ENCODE measurements at places on chromosomes 1 and 21. TPM values are rescaled to one million over a fixed set of nuclear protein-coding genes. Genes with fewer than 3 reads are reported as not detected.

TEDDM1 gene
- polyA plus RNA-seq = 0.11 TPM

RAD54L gene
- polyA plus RNA-seq = 5.5 TPM

LRRC38 gene
- polyA plus RNA-seq = 42.3 TPM

MTF2 gene
- 23.5 TPM for polyA plus RNA-seq

UBASH3A gene
- polyA plus RNA-seq = 0.11 TPM

S100A7 gene
- polyA plus RNA-seq = not detected

NPPA gene
- 2.1 TPM for polyA plus RNA-seq

CCDC27 gene
- 0.19 TPM for polyA plus RNA-seq

CD1D gene
- polyA plus RNA-seq = 1.3 TPM

CADM3 gene
- 0.47 TPM for polyA plus RNA-seq

Measured in forelimb muscle (tissue), 1 donor.